Left renal cortex interstitium (tissue), 4 donors: ENCODE measurements at places on chromosomes 2 and 18. TPM values are rescaled to one million over a fixed set of nuclear protein-coding genes. Genes with fewer than 3 reads are reported as not detected.

DNAJC10 gene
- polyA plus RNA-seq, result 157 TPM

TUBB8B gene
- 0.76 TPM for polyA plus RNA-seq

SLC9A4 gene
- polyA plus RNA-seq, result 6.9 TPM

MOGAT1 gene
- 0.48 TPM for polyA plus RNA-seq

GRB14 gene
- 51.7 TPM for polyA plus RNA-seq

MERTK gene
- polyA plus RNA-seq, result 19.8 TPM

ILKAP gene
- 39.5 TPM for polyA plus RNA-seq

OTOS gene
- 0.55 TPM for polyA plus RNA-seq

CXCR1 gene
- not detected for polyA plus RNA-seq

GAL3ST2 gene
- polyA plus RNA-seq, result 0.13 TPM

RAB6C gene
- polyA plus RNA-seq, result 0.77 TPM

RNPEPL1 gene
- polyA plus RNA-seq, result 30.3 TPM

HTR2B gene
- polyA plus RNA-seq, result 15.2 TPM

SIGLEC15 gene
- 0.35 TPM for polyA plus RNA-seq

SERPINB2 gene
- 0.09 TPM for polyA plus RNA-seq

HDAC4 gene
- 21.1 TPM for polyA plus RNA-seq

SEMA4C gene
- 44.1 TPM for polyA plus RNA-seq

CRYBA2 gene
- polyA plus RNA-seq, result not detected

GAREM2 gene
- polyA plus RNA-seq, result 6.9 TPM

GREB1 gene
- 10.4 TPM for polyA plus RNA-seq

CHN1 gene
- polyA plus RNA-seq, result 28.5 TPM

INHA gene
- 1.9 TPM for polyA plus RNA-seq

ATG9A gene
- 39.7 TPM for polyA plus RNA-seq
